ENCODE measurements at places on chromosomes 5 and 9.
A peak's percentile ranks its signal among the peaks of the same experiment; 100 is the strongest.

GRCh38 chr5:141605523-141606277, 13.1 kb downstream of the DIAPH1 start:
- peak; percentile 89 for DNase-seq

- DNase-seq: peak; percentile 35
Measured at GRCh38 chr9:35726931-35727330, 5.1 kb downstream of the TLN1 start.

- DNase-seq: no peak
Measured at GRCh38 chr5:58504766-58505165, 13.5 kb downstream of the GAPT start.

- DNase-seq: no peak
Measured at GRCh38 chr5:150710165-150710564, 9.3 kb upstream of the RBM22 start.

- no peak for DNase-seq
Measured at GRCh38 chr5:103465891-103466290, 96.7 kb downstream of the NUDT12 start.

DNA sequence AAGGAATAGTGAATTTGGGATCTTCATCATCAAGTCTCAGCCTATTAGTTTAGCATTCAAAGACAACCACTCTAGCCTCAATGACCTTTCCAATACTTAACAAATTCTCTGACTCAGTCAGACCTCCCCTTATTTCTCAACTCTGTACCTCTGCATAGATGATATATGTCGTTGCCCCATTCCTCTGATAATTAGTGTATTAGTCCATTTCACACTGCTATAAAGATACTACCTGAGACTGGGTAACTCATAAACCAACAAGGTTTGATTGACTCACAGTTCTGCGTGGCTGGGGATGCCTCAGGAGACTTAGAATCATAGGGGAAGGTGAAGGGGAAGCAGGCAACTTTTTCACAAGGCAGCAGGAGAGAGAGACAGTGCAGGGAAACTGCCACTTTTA, 8.9 kb downstream of the MRPL22 start:
- no peak for DNase-seq

DNA sequence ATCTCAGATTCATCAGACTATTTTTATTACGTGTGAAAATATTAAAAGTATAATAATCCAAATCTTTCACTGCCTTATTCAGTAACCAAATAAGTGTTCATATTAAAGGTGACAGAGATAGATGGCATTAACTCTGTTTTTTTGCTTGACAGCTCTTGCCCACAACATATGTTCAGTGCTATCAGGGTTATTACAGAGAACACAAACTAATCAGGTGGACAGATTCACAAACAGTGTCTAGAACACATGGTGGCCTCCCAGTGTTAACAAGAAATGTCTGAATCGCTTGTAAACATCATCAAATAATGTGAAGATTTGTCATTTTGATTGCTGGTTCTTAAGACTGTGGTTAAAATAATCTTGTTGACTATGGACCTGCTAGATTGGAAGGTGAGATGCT, 609.1 kb upstream of the GRAMD2B start:
- DNase-seq: no peak

DNA sequence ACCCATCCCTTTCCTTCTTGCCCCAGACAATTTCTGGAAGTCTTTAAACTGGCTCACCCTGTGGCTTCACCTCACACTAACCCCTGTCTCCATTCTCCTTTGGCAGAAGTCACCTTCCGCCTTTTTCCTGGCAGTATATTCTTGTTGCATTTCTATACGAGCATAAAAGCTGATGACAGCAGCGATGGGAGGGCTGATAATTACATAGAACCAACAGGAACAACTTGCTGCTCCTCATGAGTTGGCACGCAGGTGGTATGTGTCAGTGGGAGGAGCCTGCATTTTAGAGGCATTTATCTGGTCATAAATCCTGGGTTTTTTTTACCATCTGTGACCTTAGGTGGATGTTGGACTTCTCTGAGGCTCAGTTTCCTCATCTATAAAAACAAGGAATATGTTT, 61.4 kb upstream of the CKMT2 start:
- no peak for DNase-seq

- no peak for DNase-seq
Measured at GRCh38 chr5:124957063-124957462, 210.6 kb upstream of the ZNF608 start.

- no peak for DNase-seq
Measured at GRCh38 chr9:13983607-13984006, 330.3 kb downstream of the NFIB start.

- no peak for DNase-seq
Measured at GRCh38 chr5:168423478-168423877, 62.8 kb upstream of the RARS1 start.

GRCh38 chr9:91740701-91741100, 209.3 kb downstream of the ROR2 start:
- DNase-seq: no peak

GRCh38 chr9:68844157-68844556, 139.1 kb downstream of the PIP5K1B start:
- DNase-seq: no peak

DNA sequence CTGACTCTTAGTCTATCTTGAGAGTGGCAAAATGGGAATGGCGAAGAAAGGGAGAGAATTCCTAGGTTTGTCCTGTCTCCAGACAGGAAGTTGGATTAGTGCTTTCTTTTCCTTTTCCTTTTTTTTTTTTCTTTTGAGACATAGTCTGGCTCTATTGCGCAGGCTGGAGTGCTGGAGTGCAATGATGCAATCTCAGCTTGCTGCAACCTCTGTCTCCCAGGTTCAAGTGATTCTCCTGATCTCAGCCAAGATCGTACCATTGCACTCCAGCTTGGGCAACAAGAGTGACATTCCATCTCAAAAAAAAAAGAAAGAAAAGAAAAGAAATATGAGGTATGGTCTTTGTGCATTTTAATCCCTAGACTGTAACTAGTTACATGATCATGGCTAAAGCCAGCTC, 12.6 kb upstream of the KIF27 start:
- no peak for DNase-seq

All from CD4-positive, alpha-beta T cell treated with Interleukin-4 for 1 hour (primary cell).